ENCODE measurements at places on chromosomes 5 and 9.

- no peak for DNase-seq
Observed at GRCh38 chr5:40958811-40959210, 49.5 kb downstream of the C7 start.

GRCh38 chr5:125011947-125012346 lies 265.5 kb upstream of the ZNF608 start:
- DNase-seq, result no peak

- peak; percentile 17 for DNase-seq
Observed at GRCh38 chr5:110043025-110043424, 353.3 kb downstream of the MAN2A1 start.

GRCh38 chr5:1118231-1118698 lies 6.4 kb upstream of the SLC12A7 start:
- no peak for DNase-seq

- DNase-seq, result no peak
Observed at GRCh38 chr5:60598424-60598823, 101.5 kb downstream of the DEPDC1B start.

All from CD4-positive, alpha-beta T cell treated with Interleukin-4 for 1 hour (primary cell).